ENCODE measurements at places on chromosomes 2 and 18.

GRCh38 chr18:45349019-45349418 is 266.3 kb upstream of the SLC14A2 start:
- DNase-seq: no peak

- DNase-seq: no peak
Measured at GRCh38 chr18:2409906-2410305, 161.4 kb downstream of the METTL4 start.

GRCh38 chr2:161546635-161547034 is 77.6 kb upstream of the SLC4A10 start:
- DNase-seq: no peak

DNA sequence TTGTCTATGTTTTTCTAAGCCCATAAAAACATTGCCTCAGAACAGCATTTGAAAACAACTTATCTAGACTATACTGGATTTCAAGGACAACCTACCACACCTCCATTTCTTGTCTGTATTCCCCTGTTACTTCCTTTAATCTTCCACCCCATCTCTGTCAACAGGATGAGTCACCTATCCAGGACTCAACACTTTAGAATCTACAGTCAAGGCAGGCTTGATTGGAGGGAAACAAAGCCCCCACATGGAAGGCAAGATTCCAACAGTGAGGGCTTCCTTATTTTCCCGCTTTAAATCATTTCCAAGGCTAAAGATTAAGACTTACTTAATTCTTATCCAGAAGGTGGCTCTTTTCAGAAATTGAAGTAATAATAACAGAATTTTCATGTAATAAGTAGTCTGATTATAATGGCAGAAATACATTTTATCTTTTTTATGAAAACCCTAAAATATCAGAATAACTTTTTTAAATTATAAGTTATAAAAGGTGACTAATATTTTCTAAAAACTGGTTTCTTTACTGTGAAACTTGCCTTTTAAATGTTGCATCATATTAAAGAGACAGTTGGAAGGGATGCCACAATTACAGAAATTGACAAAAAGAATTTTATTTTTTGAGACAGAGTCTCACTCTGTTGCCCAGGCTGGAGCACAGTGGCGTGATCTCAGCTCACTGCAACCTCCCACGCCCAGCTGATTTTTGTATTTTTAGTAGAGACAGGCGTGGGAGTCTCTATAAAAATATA is 138.7 kb upstream of the CCDC150 start:
- DNase-seq: no peak

- DNase-seq: no peak
Measured at GRCh38 chr2:52386433-52387030, 1354.6 kb upstream of the NRXN1 start.

DNA sequence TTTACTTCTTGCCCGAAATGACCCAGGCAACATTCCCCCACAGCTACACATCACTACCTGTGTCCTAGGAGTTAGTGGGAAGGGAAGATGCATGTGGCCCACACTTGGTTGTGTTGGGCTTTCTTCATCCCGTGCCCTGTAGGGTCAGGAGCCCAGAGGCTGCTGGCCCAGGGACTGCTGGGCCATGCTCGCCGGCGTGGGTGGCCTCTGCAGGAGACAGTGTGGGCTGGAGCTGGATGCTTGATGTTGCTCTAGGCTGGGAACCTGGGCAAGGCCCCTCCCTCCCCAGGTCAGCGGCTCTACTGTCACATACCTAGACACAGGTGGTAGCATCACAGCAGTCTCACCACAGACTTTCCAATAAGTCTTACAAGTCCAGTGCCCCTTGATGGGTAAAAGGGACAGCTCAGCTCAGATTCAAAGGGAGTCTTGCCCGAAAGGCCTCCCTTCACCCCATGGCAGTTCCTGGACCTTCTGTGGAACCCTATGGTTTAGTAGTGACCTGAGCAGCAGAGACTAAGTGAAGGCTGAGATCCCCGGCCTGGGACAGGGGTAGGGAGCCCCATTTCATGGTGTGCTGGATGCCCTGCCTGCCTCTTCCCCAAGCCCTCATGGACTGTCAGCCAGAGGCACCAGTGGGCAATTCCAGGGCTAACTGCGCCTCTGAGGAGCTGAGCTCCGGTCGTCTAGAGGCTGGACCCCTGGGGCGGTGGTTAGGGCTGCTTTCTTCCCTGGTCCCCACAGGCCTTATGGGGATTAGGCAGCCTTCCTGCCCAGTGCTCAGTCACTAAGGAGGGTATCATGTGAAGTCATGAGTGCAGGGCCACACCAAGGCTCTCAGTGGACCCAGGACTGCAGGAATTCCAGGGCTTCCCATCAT is 45.4 kb upstream of the FAHD2A start:
- no peak for DNase-seq

GRCh38 chr2:96150007-96150640 is 4.9 kb upstream of the DUSP2 start:
- DNase-seq: no peak

DNA sequence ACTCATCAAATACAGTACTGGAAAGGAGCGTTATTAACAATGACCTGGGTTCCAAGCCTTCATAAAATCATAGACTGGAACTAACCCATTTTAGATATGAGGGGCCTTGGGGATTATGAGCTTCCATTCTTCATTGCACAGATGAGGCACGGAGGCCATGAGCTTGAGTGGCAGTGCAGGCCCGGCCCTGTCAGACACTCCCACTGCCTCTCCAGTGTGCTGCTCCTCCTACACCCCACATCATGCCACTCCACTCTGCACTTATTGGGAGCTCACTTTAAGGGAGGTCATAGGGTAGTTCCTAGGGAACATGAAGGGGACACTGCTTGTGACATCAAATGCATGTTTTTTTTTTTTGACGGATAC is 77.9 kb downstream of the TSN start:
- DNase-seq: no peak

- DNase-seq: no peak
Measured at GRCh38 chr2:169172151-169172735, 102.9 kb downstream of the DHRS9 start.

- no peak for DNase-seq
Measured at GRCh38 chr2:42984617-42985016, 192.2 kb upstream of the HAAO start.

DNA sequence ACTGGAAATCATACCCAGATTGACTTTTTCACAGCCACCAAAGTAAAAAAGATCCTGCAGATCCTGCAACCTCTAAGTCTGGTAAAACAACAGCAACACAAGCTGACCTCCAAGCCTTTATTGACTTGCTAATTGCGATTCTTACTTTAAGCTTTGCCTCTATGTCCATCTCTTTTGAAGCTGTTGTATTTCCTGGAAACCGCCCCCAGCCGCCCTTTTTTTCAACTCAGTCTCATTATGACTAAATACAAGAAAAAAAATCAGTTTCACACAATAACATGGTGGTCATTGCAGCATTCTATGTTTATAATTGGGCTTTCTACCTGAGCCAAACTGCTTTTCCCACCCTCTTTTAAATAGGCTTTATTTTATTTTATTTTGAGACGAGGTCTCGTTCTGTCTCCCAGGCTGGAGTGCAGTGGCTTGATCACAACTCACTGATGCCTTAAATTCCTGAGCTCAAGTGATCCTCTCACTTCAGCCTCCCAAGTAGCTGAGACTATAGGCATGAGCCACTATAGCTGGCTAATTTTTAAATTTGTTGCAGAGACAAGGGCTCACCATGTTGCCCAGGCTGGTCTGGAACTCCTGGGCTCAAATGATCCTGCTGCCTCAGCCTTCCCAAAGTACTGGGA is 76.2 kb downstream of the MOGAT1 start:
- DNase-seq: no peak

DNA sequence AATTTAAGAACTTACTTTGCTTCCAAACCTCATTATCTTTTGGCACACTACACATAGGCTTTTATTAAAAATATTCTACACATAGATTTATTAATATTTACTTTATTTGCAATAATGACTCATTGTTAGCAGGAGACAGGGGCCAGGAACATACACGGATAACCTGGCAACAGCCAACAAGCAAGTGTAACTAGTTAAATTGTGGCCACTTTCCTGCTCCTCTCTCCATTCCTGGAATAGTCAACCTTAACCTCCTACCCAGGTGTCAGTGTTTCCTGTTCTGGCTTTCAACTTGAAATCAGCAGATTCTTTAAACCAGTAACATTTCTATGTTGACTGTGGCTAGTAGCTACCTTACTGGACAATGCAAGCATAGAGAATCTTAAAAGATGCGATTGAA is 26.5 kb downstream of the ACVR1 start:
- DNase-seq: no peak

DNA sequence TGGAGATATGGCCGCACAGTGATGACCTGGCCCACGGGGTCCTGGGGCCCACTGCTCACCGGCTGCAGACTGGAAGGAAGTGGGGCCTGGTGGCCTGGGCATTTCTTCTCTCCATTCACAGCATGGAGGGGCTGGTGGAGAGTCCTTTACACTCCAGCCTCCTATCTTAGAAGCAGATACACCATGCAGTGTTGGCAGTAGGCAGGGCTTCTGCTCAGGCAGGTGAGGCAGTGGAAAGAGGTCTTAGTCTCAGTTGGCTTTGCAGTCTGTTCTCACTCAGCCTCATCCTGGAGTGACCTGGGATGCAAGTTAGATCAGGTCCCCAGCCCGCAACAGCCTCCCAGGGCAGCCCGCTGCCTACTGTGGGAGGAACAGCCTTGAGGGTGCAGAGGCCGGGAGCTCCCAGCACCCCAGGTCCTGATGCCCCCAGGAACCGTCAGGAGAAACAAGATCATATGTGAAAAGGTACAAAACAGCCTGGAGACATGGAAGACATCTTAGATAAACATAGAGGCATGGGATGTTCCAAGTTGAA is 45.8 kb upstream of the OTOS start:
- DNase-seq: no peak

GRCh38 chr2:216803791-216804190 is 56.1 kb downstream of the TNP1 start:
- no peak for DNase-seq
